ENCODE measurements at places on chromosomes 12 and 14.
A peak's percentile ranks its signal among the peaks of the same experiment; 100 is the strongest.

DNA sequence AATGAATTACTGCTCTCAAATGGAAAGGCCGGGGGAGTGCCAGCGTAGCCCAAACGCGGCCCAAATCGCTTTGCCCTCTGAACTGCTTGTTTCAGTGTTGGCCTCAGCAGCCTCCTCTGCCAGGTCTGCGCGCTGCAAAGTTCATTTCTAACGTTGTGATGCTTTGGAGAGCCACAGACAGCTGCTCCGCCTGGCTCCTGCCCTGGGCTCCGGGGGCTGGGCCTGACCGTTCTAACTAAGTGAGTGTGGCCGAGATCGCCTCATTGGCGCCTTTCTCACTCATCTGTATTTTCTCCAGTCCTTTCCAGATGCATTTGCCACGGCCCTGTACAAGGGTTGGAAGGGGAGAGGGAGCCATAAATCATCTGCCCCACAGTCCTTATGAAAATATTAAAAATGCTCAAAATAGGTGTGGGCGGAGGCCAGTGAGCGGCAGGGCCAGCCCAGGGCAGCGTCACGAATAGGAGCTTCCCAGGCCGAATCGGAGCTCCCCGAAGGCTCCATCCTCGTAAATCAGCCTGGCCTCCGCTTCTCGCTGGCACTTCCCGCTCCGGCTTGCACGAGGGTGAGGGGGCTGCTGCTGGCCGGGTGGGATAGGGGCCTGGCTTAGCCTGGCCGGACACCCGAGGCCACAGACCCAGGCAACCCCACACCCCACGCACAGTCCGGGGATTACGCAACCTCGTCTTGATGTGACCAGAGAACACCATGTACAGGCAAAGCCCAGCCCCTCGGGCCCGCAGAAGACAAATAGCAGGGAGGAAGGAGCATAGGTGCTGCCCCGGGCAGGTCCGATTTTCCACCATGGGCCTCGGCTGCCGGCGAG lies 196.6 kb upstream of the DIO3 start:
- no peak for DNase-seq

DNA sequence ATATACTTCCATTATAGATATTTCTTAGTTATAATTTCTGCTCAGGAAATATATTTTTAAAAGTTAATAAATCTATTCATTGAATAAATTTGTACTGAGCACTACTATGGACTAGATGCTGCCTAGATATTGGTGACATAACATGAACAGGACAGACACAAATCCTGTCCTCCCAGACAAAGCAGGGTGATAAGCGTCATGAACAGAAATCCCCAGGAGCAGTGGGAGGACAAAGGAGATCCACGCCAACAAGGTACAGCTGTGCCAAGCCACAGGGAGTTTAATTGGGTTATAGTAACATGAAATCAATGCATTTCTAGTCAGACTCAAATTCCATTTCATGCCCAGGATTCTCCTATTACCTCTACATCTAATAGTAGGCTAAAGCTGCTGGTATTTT lies 171.8 kb upstream of the CPNE8 start:
- no peak for DNase-seq

GRCh38 chr12:106309671-106310505 lies 7.4 kb downstream of the TCP11L2 start:
- DNase-seq = peak; percentile 85

GRCh38 chr14:90508536-90509254 lies 111.9 kb downstream of the CALM1 start:
- DNase-seq = no peak

GRCh38 chr14:63134801-63135200 lies 69.4 kb upstream of the RHOJ start:
- peak; percentile 6 for DNase-seq

DNA sequence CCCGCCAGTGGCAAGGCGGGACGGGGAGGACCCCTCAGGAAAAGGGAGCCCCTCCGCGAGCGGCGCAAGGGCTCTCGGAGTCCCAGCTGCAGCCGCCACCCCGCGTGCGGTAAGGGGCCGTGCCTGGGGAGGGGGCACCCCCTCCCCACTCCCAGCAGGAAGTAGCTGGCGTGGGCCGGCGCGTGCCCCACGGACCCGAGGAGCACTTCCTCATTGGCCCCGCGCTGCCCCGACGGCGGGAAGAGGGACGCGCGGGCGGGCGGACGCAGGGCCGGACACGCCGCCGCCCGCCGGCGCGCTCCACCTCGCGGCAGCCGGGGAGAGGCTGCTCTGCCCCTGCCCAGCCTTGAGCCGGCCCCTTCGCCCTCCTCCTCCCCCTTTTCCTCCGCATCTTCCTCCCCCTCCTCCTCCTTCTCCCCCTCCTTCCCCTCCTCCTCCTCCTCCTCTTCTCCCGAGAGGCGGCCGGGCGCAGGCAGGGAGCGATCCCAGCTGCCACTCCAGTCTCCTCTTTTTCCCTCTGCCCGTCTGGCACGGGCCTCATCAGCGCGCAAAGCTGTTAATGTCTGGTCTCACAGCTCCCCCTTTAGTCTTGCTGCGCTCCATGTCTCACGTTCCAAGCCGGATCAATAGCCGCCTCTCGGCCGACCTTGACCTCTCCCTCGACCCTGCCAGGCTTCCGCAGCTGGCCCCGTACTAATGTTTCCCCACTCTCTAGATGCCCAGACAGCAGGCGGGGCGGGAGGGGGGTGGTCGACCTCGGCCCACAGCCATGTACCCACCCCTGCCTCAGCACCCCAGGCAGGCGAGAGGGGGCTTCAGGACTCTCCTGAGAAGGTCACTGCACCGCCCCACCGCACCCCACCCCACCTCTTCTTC lies 2.6 kb upstream of the BCL11B start:
- DNase-seq = peak; percentile 79

DNA sequence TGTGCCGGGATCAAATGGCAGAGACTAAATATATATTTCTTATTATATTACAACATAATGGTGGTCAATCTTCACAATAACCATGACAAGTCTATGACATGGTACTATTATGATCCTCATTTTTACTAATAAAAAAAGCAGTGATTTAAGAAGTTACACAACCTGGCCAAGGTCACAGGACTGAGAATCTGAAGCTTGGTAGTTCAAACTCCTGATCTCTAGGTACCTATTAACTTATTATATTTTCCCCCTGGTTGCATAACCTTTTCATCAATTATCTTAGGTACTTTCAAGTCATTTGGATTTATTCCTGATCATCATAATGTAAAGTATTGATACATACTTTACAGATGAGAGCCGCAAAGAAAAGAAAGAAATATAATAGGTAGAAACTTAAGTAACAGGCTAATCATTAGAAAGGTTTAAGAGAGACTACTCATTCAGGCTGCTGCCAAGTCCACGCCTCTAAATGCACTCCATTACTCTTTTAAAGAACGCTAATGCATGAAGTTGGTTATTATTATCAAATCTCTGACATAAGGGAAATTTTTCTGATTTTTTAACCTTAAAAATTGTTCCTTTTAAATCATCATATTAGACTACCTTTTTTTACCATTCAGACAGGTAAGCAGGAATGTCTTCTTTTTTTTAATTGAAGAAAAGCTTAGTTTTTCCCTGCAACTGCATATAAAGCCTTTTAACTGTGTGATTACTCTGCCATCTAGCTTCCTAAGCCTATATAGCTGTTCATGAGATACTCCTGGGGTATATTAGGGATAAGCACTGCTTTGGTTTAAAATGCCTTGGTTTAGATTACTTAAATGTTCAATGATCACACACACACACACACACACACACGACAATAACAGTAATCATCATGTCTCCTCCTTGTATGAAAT lies 35.6 kb downstream of the RPS29 start:
- DNase-seq = peak; percentile 15

DNA sequence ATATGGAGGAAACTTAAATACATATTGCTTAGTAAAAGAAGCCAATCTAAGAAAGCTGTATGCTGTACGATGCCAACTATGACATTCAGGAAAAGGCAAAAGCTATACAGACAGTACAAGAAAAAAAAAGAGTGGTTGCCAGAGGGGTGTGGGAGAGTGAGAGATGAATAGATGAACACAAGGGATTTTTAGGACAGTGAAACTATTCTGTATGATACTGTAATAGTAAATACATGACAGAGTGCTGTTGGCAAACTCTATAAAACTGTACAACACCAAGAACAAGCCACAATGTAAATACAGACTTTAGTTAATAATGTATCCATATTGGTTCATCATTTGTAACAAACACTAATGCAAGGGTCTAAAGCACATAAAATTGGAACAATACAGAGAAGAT lies 10.9 kb upstream of the MIPOL1 start:
- DNase-seq = no peak

DNA sequence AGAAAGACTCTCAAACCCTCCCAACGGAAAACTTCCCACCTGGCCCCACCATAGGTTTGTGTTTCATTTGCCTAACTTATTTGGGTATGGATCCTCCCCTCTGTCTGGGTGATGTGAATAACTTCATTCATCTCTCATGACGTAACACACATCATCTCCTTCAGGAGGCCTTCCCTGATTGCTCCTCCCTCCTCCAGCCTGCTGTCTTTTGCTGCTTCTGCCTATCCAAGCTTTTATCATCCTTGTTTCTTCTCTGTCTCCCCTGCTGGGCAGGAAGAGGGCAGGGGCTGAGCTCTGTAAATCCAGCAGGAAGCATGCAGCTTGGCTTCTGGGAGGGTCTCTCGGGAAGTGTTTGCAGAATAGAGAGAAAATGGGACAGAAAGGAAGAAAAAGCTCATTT lies 766.0 kb upstream of the TBX3 start:
- no peak for DNase-seq

- no peak for DNase-seq
Measured at GRCh38 chr14:57848786-57849185, 17.1 kb downstream of the SLC35F4 start.

- no peak for DNase-seq
Measured at GRCh38 chr14:22179190-22179589, 409.8 kb downstream of the DAD1 start.

DNA sequence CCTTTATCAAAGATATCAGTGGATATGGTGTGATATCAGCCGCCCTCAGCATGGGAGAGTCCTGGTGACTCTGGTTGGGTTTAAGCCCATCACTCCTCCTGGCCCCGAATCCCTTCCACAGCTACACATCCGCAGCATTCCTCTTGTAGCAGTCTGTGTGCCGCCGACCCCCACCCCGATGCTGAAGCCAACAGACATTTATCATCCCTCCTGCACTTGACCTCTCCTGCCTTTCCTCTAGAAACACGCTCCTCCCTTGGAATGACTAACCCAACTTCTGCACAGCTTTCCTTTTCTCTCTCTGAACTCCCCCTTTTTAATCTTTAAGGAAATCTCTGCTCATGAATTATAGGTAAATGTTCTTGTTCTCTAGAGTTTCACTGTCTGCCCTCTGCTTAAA lies 250.9 kb upstream of the FOXN3 start:
- DNase-seq = peak; percentile 25

- DNase-seq = peak; percentile 15
Measured at GRCh38 chr12:55686366-55687010, 21.2 kb downstream of the ITGA7 start.

DNA sequence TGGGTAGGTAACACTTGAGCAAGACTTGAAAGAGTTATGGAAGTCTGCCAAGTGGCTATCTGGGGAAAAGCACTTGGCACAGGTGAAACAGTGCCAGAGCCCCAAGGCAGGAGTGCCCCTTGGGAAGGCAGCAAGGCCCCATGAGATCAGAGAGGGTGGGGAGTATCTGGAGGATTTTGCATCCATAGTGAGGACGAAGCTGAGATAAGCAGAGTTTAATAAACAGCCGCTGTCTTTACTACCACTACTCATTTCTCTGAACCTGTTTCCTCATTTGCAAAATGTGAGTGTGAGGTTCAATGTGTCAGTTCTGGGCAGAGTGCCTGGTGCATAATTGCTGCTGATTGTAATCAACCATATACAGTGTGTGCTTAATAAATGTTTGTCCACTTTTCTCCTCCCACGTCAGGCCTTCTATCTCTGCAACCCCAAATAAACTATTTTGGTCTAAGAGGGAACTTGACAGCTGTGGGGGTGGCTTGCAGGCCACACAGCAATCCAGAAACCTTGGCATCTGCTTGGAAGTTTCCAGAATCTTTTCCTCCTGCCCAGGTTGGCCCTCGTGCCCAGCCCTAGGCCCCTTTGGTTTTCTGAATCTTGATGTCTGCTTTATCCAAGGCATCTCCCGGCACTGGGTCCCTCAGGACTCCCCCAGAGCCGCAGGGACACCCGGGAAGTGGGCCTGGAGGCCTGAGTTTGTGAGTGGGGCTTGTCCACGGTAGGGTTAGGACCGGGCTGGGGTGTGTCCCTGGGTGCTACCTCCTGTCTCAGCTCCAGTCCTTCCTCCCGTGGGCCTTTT lies 4.5 kb downstream of the ABCB9 start:
- DNase-seq = no peak

DNA sequence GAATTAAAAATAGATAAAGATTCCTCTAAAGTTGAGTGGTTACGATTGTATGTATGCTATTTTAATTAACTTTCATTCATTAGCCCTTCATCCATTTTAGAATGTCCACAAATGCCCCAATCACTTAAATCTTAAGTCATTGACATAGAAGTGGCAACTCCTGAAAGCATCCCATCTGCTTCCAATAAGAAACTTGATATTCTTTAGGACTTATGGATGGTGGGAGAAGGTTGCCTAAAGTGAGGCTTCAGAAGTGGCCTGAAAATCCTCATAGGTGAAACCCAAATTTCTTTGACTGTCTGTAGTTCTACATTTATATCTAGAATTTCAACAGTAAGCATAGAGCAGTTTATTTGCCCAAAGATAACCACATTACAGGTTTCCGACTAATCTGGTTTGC lies 161.7 kb upstream of the HMGA2 start:
- no peak for DNase-seq

DNA sequence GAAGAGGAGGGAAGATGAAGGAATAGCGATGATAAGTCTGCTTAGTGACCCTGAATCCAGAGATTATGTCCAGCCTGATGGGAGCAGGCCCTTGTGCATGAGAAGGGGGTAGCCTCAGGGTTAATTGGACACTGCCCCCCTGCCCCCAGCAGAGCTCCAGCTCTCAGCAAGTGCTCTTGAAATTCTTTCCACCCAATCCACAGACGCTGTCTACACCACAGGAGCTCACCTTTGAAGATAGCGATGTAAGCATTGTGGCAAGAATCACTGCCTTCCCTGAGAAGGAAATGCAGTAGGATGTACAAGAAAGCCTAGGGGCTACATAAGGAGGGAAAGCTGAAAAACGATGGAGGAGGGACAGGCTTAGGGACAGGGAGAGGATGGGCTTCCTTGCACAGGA lies 39.4 kb downstream of the CRACR2A start:
- no peak for DNase-seq

- no peak for DNase-seq
Measured at GRCh38 chr14:55194656-55195355, 3.4 kb upstream of the DLGAP5 start.

GRCh38 chr12:53726946-53727309 lies 324 bp downstream of the CALCOCO1 start:
- peak; percentile 34 for DNase-seq

DNA sequence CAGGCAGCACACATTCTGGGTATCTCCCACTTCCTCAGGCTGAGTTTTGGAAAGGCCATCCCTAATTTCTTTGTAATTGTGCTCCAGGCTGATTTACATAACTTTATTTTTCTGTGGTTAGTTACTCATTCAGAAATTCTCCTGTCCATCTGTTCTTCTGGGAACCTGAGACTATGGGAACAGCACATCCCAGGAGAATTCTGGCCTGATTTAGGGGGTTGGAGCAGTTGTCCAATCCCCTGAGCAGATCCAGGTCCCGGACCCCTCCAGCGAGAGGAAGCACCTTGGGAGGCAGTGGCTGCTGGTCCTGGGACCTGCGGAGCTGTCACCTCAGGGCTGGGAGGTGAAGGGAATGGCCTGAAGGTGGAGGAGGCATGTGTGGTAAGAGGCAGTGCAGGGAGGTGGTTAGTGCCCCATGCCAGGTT lies 40.4 kb downstream of the TSPAN9 start:
- peak; percentile 95 for DNase-seq

All from EH (cell line).